Cardiac muscle cell (in vitro differentiated cells and primary cell): ENCODE measurements at places on chromosomes 2 and 18. TPM values are rescaled to one million over a fixed set of nuclear protein-coding genes. Genes with fewer than 3 reads are reported as not detected.

- no peak overlapping the region for H3K4me3 ChIP-seq
- peak; percentile 34 for DNase-seq
- no peak overlapping the region for H3K27ac ChIP-seq
- H3K27me3 ChIP-seq = no peaks in the 10 kb centered on the region
- H3K36me3 ChIP-seq = no peaks in the 10 kb centered on the region
Measured at GRCh38 chr2:212995920-212996319, 155.5 kb downstream of the IKZF2 start.

DNA sequence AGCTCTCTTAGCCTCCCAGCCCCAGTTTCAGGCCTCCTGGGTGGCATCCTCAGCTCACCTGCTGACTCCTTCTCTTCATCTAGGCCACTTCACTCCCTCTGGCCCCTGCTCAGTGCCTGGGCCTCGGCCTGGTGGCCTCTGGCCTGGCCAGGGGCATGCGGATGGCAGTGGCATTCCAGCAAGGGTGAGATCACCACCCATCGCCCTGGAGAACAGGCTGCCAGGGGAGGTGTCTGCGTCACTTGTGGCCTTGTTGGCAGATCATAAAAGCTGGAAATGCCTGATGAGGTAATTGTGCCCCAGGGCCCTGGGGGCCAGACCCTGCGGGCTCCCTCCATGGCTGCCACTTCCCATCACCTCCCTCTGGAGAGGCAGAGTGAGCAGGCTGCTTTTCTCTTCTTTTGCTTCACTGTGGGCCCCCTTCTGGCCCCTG is 72.5 kb upstream of the SMAD2 start:
- no peaks in the 10 kb centered on the region for H3K4me1 ChIP-seq
- no peak overlapping the region for H3K4me3 ChIP-seq
- DNase-seq = no peak
- H3K27me3 ChIP-seq = peaks cover 6% of the 10 kb centered on the region

- no peak overlapping the region for H3K4me3 ChIP-seq
- no peaks in the 10 kb centered on the region for H3K36me3 ChIP-seq
- no peaks in the 10 kb centered on the region for H3K27me3 ChIP-seq
- no peak overlapping the region for H3K27ac ChIP-seq
- no peak for DNase-seq
- H3K4me1 ChIP-seq = no peaks in the 10 kb centered on the region
Measured at GRCh38 chr2:136376211-136376610, 258.3 kb upstream of the CXCR4 start.

GRCh38 chr2:241215421-241215820 is 26.9 kb downstream of the ANO7 start:
- no peak for DNase-seq
- H3K4me3 ChIP-seq = no peak overlapping the region
- no peak overlapping the region for H3K27ac ChIP-seq

GRCh38 chr2:12027136-12027535 is 280.7 kb downstream of the LPIN1 start:
- H3K36me3 ChIP-seq = no peaks in the 10 kb centered on the region
- no peaks in the 10 kb centered on the region for H3K4me1 ChIP-seq
- no peak overlapping the region for H3K4me3 ChIP-seq
- H3K27me3 ChIP-seq = no peaks in the 10 kb centered on the region

GRCh38 chr2:141015341-141016047 is 1115.3 kb downstream of the LRP1B start:
- peak overlapping the region; percentile 54 for H3K27ac ChIP-seq
- H3K4me3 ChIP-seq = no peak overlapping the region
- no peak for DNase-seq

DNA sequence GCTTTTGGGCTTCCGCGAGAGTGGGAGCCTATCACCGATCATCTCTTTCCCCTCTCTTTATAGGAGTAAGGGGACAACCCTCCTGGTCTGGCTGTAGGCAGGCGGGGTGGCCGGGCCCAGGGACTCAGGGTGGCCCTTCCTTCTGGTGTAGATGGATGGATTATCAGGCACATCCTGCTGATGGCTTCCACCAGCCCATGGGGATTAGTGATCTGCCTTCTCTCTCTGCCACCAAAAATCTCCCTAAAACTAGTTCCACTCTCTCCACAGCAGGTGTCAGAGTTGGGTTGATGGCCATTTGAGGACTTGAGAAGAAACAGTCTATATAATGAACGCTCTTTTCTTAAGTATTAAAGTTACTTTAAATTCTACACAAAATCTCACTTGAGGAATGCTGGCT is 37.4 kb downstream of the NCK2 start:
- H3K4me1 ChIP-seq = no peaks in the 10 kb centered on the region
- H3K27me3 ChIP-seq = no peaks in the 10 kb centered on the region
- no peak overlapping the region for H3K27ac ChIP-seq
- DNase-seq = no peak
- H3K36me3 ChIP-seq = no peaks in the 10 kb centered on the region

GRCh38 chr18:25284861-25285550 is 67.0 kb downstream of the ZNF521 start:
- H3K4me3 ChIP-seq = no peak overlapping the region
- peak; percentile 78 for DNase-seq
- H3K36me3 ChIP-seq = no peaks in the 10 kb centered on the region
- H3K27me3 ChIP-seq = no peaks in the 10 kb centered on the region

DNA sequence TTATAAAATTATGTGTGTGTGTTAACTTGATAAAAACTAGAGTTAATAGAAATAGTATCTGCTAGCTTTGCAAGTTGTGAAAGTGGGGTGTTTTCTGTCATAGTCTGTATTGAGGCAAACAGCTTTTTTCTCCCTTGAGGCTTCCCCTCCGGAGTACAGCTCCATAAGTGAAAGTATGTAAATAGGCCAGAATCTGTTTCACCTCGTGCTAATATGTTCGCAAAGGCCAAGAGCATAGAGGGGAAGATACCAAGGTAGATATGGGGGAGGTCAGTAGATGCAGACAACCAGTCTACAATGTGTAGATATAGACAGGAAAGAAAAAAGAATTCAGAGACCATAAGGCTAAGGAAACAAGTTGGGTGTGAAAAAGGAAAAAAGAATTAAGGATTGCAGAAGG is 72.9 kb downstream of the PTRHD1 start:
- H3K36me3 ChIP-seq = no peaks in the 10 kb centered on the region
- no peak overlapping the region for H3K27ac ChIP-seq
- no peaks in the 10 kb centered on the region for H3K4me1 ChIP-seq

- no peaks in the 10 kb centered on the region for H3K4me1 ChIP-seq
- peak within 1 kb of the TSS; percentile 45 for H3K4me3 ChIP-seq
- H3K27ac ChIP-seq = no peak within 1 kb of the TSS
- DNase-seq = peak; percentile 96
- H3K36me3 ChIP-seq = no peaks in the 10 kb centered on the region
- H3K27me3 ChIP-seq = no peaks in the 10 kb centered on the region
Measured at GRCh38 chr2:127106991-127107621, at the start of gene BIN1. BIN1 (minus strand) TSS chr2:127107154; CDS start chr2:127106943, 211 bp downstream.

DNA sequence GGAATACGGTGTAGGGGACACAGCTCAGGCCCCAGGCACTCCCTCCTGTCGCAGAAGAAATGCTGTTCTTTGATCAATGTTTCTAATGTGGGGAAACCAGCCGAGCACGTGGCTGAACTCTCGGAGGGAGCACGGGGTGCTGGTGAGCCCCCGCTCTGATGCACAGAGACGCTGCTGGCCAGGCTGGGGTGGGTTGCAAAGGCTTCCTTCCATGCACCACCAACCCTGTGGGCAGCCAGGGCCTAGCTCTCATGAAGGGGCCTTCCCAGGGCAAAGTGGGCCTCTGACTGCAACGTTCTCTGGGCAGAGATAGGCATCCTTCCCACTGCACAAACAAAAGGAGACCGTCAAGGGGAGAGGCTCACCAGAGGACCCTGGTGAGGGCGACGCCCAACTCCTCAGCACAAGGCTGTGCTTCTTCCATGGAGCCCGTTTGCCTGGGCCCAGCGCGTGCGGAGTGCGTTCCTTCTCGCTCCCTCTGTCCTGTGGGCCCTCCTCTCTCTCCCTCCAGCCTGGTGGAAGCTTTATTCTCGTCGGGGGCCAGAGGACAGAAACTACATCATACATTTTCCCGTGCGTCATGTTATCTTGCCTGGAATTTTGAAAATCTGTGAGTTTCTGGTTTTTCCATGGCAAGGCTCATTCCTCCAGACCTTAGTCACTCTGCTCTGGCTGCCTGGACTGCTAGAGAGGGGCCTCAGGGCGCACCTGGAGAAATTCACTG is 61.1 kb upstream of the SP3 start:
- peak; percentile 94 for DNase-seq
- peaks cover 26% of the 10 kb centered on the region for H3K4me1 ChIP-seq
- H3K36me3 ChIP-seq = no peaks in the 10 kb centered on the region
- H3K27ac ChIP-seq = no peak overlapping the region
- H3K27me3 ChIP-seq = no peaks in the 10 kb centered on the region

DNA sequence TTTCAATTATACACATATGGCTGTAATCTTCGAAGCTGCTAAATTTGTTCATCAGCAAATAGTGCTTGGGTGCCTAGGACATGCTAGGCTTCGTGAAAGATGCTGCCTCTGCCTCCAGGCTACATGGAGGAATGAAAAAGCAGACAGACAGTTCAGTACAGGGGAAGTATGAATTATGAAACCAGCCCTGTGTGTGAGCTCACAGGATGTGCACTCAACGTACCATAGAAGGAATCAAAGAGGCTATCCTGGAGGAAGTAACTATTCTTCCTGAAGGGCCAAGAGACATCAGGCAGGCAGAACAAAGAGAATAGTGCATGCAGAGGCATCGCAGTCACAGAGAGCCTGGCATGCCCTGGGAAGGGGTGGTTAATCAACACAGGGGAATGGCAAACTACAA is 61.4 kb downstream of the DYM start:
- H3K36me3 ChIP-seq = no peaks in the 10 kb centered on the region
- peak; percentile 35 for DNase-seq
- H3K4me1 ChIP-seq = no peaks in the 10 kb centered on the region
- H3K27me3 ChIP-seq = no peaks in the 10 kb centered on the region

DNA sequence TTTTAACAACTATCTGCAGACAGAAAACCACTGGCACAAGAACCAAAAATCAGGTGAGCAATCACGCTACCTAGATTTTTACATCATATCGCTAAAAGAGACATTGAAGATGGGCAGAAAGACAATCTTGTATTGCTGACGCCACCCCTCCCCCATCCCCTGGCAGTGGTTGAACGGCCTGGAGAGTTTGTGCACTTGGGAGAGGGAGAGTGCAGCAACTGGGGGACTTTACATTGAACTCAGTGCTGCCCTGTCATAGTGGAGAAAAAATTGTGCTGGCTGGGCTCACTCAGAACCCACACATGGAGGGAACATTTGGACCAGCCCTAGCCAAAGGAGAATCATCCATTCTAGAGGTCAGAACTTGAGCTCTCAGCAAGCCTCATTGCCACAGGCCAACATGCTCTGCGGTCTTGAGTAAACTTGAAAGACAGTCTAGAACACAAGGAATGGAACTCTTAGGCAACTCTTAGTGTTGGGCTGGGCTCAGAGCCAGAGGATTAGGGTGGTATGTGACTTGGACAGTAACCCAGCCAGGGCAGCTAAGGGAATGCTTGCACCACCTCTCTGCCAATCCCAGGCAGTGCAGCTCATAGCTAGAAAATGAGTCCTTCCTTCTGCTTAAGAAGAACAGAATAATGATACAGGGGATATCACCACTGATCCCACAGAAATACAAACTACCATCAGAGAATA is 220.0 kb upstream of the CYP26B1 start:
- H3K4me3 ChIP-seq = no peak overlapping the region
- no peak overlapping the region for H3K27ac ChIP-seq
- no peaks in the 10 kb centered on the region for H3K27me3 ChIP-seq
- peak; percentile 97 for DNase-seq
- H3K36me3 ChIP-seq = no peaks in the 10 kb centered on the region

GRCh38 chr18:55494899-55495298 is 93.1 kb downstream of the TCF4 start:
- H3K4me3 ChIP-seq = no peak overlapping the region
- no peaks in the 10 kb centered on the region for H3K36me3 ChIP-seq
- H3K27ac ChIP-seq = no peak overlapping the region

GRCh38 chr2:176122683-176123410 is at the start of gene HOXD9:
HOXD9 (plus strand) TSS chr2:176122719; CDS start chr2:176122769, 50 bp downstream.
- H3K36me3 ChIP-seq = no peaks in the 10 kb centered on the region
- no peak within 1 kb of the TSS for H3K27ac ChIP-seq
- peak within 1 kb of the TSS; percentile 30 for H3K4me3 ChIP-seq

GRCh38 chr2:168514692-168515091 is 58.6 kb downstream of the CERS6 start:
- H3K4me1 ChIP-seq = peaks cover 29% of the 10 kb centered on the region
- no peaks in the 10 kb centered on the region for H3K36me3 ChIP-seq
- H3K27me3 ChIP-seq = no peaks in the 10 kb centered on the region
- H3K4me3 ChIP-seq = no peak overlapping the region
- DNase-seq = no peak

- H3K4me3 ChIP-seq = no peak overlapping the region
- H3K4me1 ChIP-seq = no peaks in the 10 kb centered on the region
- DNase-seq = no peak
- H3K27me3 ChIP-seq = no peaks in the 10 kb centered on the region
- no peak overlapping the region for H3K27ac ChIP-seq
Measured at GRCh38 chr2:173943738-173944137, 21.4 kb downstream of the SP3 start.

GRCh38 chr18:68221111-68221724 is 493.7 kb downstream of the TMX3 start:
- no peak overlapping the region for H3K27ac ChIP-seq
- no peak overlapping the region for H3K4me3 ChIP-seq
- no peaks in the 10 kb centered on the region for H3K4me1 ChIP-seq

- H3K4me3 ChIP-seq = no peak overlapping the region
- no peak overlapping the region for H3K27ac ChIP-seq
- H3K36me3 ChIP-seq = no peaks in the 10 kb centered on the region
- DNase-seq = no peak
- H3K27me3 ChIP-seq = peaks cover 100% of the 10 kb centered on the region
Measured at GRCh38 chr2:118856330-118856977, 9.0 kb upstream of the EN1 start.

GRCh38 chr18:7940971-7941370 is 373.9 kb downstream of the PTPRM start:
- no peaks in the 10 kb centered on the region for H3K36me3 ChIP-seq
- H3K27me3 ChIP-seq = no peaks in the 10 kb centered on the region
- H3K4me1 ChIP-seq = no peaks in the 10 kb centered on the region

DNA sequence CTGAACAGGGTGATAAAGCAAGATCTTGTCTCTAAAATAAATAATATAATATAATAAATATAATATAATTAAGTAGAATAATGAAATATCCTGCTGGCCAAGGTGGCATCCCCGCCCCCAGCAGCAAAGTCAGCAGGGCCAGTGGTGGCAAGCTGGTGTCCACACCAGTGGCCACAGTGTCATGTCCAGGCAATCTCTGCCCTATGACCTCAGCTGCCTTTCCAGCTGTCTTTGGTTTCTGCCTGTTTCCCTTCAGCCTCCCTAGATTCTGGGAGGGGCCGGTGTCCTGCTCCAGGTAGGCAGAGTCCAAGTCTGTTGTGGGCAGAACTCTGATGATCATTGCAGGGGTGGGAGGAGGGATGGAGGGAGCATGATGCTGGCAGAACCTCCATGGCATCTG is 16.2 kb upstream of the STEAP3 start:
- H3K27ac ChIP-seq = no peak overlapping the region
- no peaks in the 10 kb centered on the region for H3K4me1 ChIP-seq
- no peak overlapping the region for H3K4me3 ChIP-seq
- peaks cover 6% of the 10 kb centered on the region for H3K27me3 ChIP-seq

- no peak overlapping the region for H3K4me3 ChIP-seq
- DNase-seq = no peak
- no peaks in the 10 kb centered on the region for H3K36me3 ChIP-seq
- H3K4me1 ChIP-seq = peaks cover 10% of the 10 kb centered on the region
- H3K27ac ChIP-seq = no peak overlapping the region
Measured at GRCh38 chr2:68295516-68295915, 24.2 kb downstream of the CNRIP1 start.

The LIMS2 gene
- 23.2 and 32.9 TPM in 2 replicates for total RNA-seq

The KYNU gene
- 0.21 and 0.24 TPM in 2 replicates for total RNA-seq

The IL1A gene
- total RNA-seq = not detected in 2 replicates

The PLEKHB2 gene
- 36.6 and 49.0 TPM in 2 replicates for total RNA-seq

The TTC32 gene
- total RNA-seq = 19.3 and 23.0 TPM in 2 replicates

The VSNL1 gene
- 3.9 and 4.1 TPM in 2 replicates for total RNA-seq

The MC2R gene
- not detected in 2 replicates for total RNA-seq

The ING5 gene
- 39.4 and 53.6 TPM in 2 replicates for total RNA-seq

The CCDC68 gene
- 0.28 and 1.3 TPM in 2 replicates for total RNA-seq
